ENCODE measurements at places on chromosomes 12 and 14.

GRCh38 chr12:18158774-18159557 is 69.0 kb upstream of the RERGL start:
- DNase-seq, result peak; percentile 15

DNA sequence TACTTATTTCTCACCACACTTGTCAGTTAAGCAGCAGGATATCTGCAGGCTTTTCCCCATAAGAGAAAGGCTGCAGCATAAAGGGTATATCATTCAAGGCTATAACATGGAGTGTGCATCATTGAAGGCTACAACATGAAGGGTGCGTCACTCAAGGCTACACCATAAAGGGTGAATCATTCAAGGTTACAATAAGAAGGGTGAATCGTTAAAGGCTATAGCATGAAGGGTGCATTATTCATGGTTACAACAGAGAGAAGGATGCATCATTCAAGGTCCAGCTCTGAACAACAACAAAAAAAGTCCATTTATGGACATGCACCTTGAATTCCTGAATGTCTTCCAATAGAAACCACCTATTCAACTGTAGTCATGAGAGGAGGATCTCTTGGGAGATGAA is 32.8 kb upstream of the LUM start:
- DNase-seq, result no peak

GRCh38 chr14:22375321-22375930 is 213.6 kb downstream of the DAD1 start:
- DNase-seq, result peak; percentile 26

DNA sequence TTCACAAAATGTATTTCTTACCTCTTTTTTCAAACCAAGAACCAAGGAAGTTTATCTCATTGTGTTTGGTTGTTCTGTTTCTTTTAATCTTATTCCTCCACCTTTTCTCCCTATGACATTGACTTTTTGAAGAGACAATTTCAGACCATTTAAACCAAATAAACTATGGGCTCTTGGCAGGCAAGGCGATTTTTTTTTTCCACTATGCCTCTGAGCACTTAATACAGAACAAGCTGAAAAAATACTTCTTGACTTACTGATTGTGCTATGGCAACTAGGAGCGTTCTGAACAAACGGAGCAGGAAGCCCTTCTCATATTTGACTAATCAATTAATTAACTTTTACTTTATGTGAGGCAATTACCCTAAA is 98.0 kb downstream of the ZNF664 start:
- DNase-seq, result no peak

Data from HL-60 (cell line).